ENCODE measurements at places on chromosomes 1 and 21. TPM values are rescaled to one million over a fixed set of nuclear protein-coding genes. Genes with fewer than 3 reads are reported as not detected.

Gene TRAF3IP3
- total RNA-seq = 16.4 TPM

Gene TP73
- total RNA-seq = 0.54 TPM

Gene CTH
- 6.5 TPM for total RNA-seq

Gene WNT9A
- 3.1 TPM for total RNA-seq

GRCh38 chr1:36224537-36225282, 467 bp downstream of the THRAP3 start:
- peak; percentile 93 for DNase-seq

DNA sequence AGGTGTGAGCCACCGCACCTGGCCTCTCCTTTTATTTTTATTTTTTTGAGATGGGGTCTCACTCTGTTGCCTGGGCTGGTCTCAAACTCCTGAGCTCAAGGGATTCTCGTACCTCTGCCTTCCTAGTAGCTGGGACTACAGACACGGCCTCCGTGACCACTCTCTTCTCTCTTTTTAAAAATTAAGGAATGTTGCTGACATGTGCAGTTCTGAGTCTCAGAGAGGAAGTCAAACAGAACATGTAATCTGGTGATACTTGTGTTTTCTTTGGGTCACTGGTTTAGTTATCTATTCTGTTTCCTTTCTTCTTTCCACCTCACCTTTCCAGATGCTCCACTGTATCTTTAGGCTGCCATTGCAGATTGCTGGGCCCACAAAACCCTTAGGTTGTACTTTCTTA, 2.7 kb downstream of the WDTC1 start:
- no peak for DNase-seq

GRCh38 chr1:244050014-244050834, 859 bp upstream of the ZBTB18 start:
- peak; percentile 35 for DNase-seq

DNA sequence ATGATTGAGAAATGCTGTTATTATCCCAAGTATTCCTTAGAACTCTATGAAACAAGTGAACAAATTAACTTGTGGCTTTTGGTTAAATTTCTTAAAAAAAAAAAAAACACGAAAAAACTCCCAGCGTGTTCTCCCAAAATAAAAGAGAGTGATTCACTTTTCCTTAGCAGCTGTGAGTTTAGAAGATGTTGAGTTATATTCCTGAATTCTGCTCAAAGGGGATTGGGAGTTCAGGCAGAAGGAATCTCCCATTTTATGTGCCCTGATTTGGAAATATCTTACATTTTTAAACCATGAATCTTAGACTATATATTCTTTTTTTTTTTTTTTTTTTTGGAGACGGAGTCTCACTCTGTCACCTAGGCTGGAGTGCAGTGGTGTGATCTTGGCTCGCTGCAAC, 34.3 kb downstream of the SMG7 start:
- DNase-seq = no peak

DNA sequence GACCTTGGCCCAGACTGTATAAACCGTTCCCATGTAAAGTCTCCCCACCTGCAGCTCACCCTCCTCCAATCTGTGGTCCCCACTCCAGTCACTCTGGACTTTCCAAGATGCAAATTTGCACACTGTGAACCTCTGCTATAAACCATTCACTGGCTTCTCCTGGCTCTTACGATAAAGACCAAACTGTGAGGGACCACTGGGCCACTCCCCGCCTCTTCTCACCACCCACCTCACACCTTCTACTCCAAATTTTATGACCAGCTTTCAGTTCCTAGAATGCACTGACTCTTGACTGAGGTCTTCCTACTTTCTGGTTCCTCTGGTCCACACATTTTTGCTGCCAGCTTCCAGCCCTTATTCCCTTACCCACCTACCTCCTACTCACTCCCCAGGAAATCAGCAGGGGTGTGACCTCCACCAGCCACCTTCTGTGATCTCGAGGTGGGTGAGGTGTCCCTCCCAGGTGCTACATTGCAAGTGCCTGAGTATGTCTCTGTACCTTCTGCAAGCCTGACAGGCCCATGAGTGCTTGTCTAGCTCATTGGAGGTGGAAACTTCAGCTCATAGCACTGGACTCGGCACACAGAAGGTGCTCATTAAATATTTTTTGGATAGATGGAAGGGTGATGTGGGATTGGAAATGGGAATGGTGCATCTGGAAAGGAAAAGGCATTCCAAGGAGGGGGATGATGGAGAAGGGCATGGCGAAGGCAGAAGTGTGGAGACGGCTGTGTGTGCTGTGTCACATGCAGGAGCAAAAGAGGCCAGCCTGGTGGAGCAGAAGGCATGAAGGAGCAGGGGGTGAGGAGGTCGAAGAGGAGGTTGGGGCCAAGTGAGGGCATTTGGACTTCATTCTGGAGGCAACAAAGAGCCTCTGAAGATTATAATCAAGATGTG, 15.6 kb upstream of the CSF1 start:
- DNase-seq = no peak

DNA sequence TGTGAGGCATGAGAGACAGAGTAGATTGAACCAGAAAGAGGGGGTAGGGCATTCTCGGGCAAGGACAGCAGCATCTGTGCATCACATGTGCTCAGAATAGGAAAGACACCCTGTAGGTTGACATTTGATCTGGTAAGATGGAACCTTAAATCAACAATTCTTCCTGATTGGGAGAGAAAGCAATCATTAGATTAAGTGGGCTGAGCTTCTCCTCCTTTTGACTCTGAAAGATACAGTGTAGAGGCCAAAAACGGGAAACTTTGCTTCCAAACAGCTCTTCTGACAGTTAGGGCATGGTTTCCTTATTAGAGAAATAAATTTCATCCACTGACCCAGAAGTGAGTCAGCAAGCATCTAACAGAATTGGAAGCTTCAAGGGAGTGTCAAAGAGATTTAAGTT, 9.7 kb downstream of the KIF14 start:
- DNase-seq = no peak

DNA sequence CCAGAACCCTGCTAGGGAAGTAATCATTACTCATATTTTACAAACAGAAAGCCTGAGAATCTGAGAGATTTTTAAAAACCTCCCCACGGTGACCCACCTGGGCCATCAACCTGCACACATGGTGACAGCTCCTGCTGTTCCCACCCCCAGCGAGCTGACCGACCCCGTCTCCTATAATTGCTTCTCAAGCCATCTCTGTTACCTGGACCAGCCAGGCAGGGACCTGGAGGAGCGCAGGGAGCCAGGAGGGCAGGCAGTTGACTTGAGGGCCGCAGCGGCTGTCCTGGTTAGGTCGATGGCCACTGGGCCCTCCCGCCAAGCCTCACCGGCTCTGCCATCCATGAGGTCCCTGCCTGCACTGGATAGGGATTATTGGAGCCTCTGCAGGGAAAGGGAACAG, 7.7 kb downstream of the TFF2 start:
- DNase-seq = no peak

GRCh38 chr1:94334764-94335163, 83.4 kb upstream of the ABCD3 start:
- no peak for DNase-seq

GRCh38 chr1:70204139-70204538, 1.2 kb downstream of the LRRC40 start:
- DNase-seq = no peak

- DNase-seq = no peak
Observed at GRCh38 chr1:107952989-107953388, 12.0 kb downstream of the VAV3 start.

GRCh38 chr1:83751602-83752001, 247.3 kb downstream of the TTLL7 start:
- DNase-seq = no peak
